ENCODE measurements at places on chromosomes 11 and 22.
A peak's percentile ranks its signal among the peaks of the same experiment; 100 is the strongest.

- no peak for DNase-seq
These were observed 10.8 kb upstream of the HSPA8 start for GRCh38 chr11:123072762-123073161.

DNA sequence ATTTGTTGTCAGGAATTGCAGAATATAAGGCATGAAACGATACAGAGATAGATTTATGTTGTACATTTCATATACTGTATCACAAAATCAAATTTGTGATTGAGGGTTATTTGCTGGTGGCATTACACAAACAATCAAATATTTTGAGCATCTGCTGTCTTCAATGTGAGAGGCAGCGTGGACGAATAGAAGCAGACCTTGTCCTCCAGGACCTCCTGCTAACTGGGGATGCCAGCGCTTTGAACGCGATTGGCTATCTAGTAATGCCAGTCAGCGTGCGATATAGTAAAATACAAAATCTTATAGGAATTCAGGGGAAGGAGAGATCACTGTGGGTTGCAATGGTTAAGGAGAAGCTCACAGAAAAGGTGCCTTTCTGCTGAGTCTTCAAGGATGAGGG is 631 bp upstream of the SNX19 start:
- no peak for DNase-seq

DNA sequence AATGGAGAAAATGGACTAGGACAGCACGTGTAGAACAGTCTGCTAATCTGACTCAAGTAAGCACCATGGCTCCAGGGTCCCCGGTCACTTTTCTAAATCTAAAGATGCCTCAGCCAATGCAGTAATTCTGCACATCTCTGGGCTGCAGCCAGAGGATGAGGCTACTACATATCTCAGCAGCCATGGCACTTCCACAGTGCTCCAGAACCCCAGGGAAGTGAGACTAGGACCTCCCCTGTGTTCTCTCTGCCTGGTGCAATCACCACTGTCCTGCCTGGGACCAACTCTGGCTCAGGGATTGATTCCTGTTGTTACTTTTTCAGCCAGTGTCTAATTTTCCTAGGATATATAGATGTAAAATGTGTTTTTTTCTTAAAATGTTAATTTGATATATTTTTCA is 129.4 kb upstream of the TOP3B start:
- DNase-seq, result no peak

DNA sequence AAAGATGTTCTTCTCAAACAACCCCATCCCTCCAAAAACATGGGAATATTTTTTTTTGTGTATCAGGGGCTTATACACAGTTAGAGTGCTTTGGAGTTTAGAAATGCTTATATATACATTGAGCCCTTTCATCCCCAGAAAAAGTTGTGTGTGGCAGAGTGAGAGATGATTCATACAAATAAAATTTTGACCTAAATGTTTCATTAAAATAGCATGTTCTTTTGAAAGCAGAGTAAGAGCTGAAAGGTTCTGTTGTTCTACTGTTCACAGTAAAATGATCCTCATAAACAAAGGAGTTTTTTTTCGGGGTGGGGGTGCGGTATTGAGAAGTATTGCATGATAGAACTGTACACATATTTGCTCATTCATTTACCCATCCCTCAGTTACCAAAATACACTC is 512.4 kb downstream of the DLG2 start:
- no peak for DNase-seq

DNA sequence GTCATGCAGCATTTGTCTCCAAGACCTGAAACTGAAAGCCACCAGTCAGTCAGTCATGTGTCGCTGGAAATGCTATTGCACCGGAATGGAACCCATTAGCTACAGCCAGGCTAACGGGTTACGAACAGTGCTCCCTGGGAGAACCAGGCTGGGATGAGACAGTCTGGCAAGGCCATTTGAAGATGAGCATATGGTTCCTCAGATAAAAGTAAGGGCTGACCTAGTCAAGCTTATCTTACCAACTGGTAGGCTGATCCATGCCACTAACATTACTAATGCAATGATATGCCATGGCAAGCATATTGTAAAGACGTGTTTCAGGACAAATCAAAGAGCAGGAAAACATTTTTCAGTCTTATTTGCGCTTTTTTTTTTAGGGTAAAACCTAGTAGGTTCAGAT is 28.4 kb downstream of the NAP1L4 start:
- DNase-seq, result no peak

- no peak for DNase-seq
These were observed 20.0 kb downstream of the PPFIA1 start for GRCh38 chr11:70290361-70291065.

DNA sequence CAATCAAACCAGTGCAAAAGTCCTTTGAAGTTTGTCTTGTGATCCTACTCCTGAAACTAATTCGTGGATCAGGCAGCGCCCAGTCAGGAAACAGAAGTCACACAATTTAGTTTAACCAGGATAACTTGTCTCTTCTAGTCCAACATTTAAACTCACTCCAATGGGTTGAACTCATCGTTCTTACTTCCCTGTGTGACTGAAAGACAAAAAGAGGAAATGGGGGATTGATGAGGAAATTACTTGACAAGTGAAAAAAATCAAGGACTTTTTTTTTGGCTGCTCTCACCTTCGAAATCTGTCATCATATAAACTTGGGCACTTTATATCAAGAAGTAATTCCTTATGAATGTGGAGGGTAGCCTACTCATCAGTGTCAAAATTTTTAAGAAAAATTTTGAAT is 78.4 kb downstream of the HSD17B12 start:
- DNase-seq, result no peak

GRCh38 chr11:17516551-17517150 is 27.6 kb downstream of the USH1C start:
- no peak for DNase-seq

DNA sequence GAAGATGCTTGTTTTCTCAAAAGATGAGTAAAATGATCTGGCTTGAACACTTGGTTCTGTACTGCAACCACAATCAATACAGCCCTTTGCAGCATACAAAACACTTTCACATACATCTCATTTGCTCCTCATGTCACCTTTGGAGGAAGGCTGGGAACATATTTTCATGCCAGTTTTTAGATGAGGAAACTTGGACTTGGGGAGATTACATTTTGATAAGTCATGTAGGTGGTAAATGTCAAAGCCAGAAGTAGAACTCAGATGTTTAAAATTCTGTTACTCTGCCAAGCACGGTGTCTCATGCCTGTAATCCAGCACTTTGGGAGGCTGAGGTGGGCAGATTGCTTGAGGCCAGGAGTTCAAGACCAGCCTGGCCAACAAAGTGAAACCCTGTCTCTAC is 121.8 kb downstream of the MICAL2 start:
- no peak for DNase-seq

DNA sequence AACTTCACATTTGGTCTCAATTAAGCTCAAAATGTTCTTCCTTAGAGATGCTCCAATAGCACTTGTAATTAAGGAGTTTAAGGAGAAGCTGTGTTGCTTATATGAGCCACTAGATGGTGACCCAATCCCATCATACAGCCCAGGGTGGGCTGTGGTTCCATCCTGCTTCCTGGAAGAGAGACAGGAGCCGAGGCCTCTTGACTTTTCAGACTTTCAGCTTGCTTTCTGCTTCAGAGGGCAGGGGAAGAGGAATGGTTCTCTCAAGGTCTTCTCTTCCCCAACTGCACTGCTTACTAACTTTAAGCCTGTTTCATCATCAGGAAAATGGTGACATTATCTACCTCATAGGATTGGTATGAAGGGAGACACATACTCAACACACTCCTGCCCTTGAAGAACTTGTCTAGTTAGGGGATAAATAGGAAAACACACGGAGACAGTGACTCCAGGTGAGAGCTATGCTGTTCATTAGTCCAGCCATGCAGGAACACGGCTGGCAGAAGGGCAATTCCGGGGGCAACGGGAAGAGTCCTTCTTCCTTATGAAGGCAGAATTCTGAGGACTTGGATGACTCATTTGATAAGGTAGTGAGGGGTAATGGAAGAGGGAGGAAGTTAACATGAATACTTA is 20.1 kb downstream of the TMEM218 start:
- DNase-seq, result peak; percentile 81

DNA sequence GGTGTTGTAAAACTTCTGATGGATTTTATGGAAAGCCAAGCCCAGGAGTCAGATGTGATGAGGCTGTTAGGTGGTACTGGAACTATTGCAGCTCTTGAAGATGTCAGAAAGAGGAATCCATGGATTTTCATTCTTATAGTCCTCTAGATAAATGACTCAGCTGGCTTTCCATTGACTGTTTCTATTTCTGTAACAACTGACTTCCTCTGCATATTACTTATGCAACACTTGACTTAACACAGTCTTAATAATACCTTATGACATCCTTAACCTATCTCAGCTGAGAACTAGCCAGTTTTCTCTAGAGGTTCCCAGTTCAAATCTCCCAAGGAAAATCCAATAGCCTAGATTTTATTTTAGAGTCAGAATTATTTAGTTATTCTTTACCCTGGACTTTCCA is 263.8 kb downstream of the LUZP2 start:
- DNase-seq, result peak; percentile 34

GRCh38 chr22:20648306-20648903 is 125.5 kb upstream of the SERPIND1 start:
- DNase-seq, result no peak

GRCh38 chr11:14386895-14387480 is 28.0 kb upstream of the RRAS2 start:
- DNase-seq, result peak; percentile 83

DNA sequence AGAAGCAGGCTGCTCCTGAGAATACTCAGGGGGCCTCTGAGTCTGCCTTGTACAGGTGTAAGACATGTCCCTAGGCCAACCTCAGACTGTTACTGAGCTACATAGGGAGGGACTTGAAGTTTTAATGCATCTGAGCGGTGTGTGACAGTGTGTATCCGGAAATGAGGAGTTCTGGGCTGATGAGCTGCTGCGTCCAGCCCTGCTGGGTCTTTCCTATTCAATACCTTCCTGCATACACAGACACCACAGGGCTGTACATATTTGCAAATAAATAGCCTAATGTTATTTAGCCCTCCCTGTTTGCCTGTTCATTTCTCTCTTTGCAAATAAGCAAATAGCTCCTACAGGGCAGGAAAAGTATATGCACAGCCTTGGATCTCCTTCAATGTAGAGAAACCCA is 134.7 kb upstream of the KIRREL3 start:
- DNase-seq, result no peak

DNA sequence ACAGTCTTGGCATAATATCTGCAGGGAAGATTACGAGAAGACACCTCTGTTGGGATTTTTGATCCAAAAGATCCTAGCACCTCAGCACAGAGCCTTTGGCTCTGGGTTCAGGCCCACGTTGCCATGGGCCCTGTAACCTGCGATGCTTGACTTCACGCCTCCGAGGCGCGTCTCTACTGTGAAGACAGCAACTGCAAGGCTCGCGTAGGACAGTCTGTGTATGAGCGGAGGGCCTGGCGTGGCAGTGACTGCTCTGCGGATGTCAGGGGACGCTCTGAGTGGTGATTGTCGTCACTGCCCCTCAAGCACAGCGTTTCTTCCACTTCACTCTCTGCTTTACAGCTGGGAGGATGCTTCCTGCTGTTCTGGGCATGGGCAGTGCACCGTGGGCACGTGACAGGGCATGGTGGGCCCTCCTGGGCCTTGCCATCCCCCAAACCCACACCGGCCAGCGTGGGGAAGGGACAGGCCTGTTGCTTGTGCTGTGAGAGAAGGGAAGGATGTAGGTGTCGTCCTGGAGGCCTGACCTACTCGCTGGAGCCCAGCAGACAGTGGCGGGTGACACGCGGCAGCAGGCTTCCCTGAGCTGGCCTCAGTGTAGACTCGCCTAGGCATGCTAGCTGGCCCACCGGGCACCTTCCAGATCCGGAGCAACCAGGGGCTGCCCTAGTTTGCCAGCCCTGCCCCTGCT is 26.5 kb downstream of the GLB1L2 start:
- DNase-seq, result no peak

GRCh38 chr22:42177891-42178336 is 47.3 kb upstream of the CYP2D6 start:
- DNase-seq, result no peak

GRCh38 chr11:101346591-101346990 is 217.0 kb upstream of the PGR start:
- peak; percentile 4 for DNase-seq

- peak; percentile 88 for DNase-seq
These were observed 3.6 kb upstream of the OR8B3 start for GRCh38 chr11:124402326-124402922.

- DNase-seq, result no peak
These were observed 53.1 kb downstream of the SHANK2 start for GRCh38 chr11:71199226-71199820.

DNA sequence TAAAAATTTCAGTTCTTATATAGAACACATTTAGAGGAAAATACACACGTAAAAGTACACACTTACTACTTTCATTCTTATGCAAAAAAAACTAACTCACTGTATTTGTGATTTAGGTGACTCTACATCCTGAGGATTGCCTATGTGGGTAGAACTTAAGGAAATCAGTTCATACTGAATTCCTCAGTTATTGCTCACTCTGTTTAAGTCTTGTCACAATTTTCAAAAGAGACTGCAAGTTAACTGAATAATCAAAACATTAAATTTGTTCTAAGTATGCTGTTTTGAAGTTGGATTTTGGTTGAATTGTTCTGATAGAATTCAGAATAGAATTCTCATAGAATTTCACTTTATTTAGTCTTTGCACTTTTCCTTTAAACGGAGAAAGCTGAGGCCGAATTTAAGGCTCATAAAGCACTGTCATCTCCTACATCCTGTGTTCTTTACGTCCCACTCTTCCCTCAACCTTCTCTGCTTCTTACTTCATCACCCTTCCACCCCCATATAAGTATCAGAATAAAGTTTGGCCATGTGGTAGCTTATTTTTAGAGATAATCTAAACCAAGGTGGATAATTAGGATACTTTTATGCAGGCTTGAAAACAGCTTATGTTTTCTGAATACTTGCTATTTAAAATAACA is 59.8 kb downstream of the APOL5 start:
- DNase-seq, result peak; percentile 83

- no peak for DNase-seq
These were observed 3.4 kb upstream of the KCTD17 start for GRCh38 chr22:37048133-37048532.

DNA sequence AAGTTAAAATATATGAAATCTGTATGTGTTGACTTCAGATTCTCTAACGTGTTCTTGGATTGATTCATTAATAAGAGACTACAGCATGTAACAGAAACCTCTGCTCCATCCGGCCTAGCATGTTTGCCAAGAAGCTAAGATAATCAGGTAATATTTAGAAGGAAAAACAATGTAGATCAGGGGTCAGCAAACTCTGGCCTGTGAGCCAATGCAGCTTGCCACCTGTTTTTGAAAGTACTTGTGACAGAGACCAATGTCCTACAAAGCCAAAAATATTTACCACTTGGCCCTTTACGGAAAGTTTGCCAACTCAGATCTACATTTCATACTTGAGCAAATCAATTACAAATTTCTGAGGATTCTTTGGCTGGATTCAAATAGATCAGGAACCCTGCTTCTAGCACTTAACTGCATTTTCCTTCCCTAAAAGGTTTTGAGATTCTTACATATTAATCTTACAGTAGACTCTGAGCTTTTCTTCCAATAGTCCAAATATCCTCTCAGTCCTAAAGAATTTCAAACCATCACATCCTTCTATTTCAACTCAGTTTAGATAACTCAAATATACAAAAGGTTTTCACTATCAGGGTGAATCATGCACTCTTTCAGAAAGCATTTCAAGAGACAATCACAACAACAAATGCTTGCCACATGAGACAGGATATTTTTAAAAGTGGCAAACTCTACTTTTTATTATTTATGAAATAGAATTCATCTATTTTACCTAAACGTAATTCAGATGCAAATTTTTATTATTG is 29.5 kb downstream of the APOL5 start:
- DNase-seq, result peak; percentile 32

GRCh38 chr22:37824674-37825641 is 1.8 kb downstream of the GALR3 start:
- no peak for DNase-seq

All from mesenchymal stem cell (in vitro differentiated cells and primary cell).